Activated naive CD4-positive, alpha-beta T cell (primary cell): ENCODE measurements at places on chromosomes 3 and 15.

DNA sequence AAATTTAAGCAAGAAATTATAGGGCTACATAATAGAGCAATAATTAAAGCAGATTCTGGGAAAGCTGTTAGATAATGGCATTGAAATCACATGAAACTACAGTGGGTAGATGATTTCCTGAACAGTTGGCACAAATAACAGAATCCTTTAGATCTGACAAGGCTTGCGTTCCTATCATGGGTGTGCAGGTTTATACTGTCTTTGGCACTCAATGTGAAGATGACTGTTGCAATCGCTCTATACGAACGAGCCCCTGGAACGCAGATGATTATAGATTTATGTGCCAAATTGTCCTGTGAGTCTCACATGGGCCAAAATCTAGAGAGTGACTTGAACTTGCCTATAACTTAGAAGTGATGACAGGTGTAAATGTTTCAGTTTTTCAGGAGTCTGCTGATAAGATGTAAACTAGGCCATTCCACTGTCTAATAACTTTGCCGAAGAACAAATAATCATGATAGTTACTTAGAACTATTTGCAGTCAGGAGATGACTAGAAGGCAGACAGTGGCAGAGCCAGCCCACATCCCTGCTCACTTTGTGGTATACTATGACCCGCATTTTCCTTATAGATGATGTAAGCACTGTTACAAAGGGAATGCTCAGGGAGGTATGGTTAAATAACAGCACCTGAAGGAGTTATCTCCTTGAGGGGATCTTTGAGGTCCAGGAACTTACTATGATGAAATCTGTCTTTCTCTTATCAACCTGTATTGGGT is 30.5 kb upstream of the TRPC1 start:
- no peak for DNase-seq

DNA sequence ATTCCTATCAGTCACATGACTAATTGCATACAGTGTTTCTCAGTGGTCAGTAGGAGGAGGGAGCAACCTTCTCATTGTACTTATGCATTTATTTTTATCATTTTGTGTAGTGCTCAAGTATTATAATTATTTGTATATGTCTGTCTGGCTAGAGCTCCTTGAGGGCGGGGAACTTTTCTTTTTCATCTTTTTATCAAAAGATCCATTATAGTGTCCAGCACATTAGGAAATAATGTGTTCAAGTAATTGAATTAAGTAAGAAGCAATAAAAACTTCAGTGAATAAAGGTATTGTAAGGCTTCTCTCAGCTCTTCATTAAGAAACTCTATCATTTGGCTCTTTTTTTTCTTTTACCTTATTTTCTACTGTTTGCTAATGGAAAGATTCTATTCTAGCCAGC is 18.8 kb downstream of the FGF7 start:
- DNase-seq: no peak

- no peak for DNase-seq
Measured at GRCh38 chr3:149647285-149647684, 10.5 kb downstream of the WWTR1 start.

- no peak for DNase-seq
Measured at GRCh38 chr3:46114323-46114988, 87.2 kb upstream of the XCR1 start.
